ENCODE measurements at places on chromosomes 3 and 15.

DNA sequence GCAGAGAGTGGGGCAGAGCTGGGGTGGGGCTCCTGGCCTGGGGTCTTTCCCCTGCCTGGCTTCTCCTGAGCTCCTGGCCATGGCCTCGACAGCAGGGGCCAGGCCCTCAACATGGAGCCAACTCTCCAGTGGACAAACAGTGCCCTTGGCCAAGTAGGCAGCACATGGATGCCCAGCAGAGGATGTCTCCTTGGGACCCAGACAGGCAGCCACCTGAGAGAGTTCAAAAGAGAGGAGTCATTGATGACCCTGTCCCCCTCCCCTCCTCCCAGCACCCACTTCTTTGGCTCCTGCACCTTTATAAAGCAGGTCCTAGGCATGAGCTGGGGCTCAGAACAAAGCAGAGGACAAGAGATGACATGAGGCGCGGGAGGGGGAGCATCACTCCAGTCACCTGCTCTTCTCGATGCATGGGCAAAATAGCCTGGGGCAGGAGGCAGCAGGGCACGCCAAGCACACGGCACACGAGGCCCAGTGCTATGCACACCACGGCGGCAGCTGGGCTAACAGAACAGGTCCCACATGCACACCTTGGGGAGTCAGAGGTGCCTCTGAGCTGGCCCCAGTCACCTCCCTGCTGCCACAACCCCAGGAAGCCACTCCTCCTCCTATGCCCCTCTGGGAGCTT lies 27.4 kb downstream of the SHISA5 start:
- no peak for DNase-seq

DNA sequence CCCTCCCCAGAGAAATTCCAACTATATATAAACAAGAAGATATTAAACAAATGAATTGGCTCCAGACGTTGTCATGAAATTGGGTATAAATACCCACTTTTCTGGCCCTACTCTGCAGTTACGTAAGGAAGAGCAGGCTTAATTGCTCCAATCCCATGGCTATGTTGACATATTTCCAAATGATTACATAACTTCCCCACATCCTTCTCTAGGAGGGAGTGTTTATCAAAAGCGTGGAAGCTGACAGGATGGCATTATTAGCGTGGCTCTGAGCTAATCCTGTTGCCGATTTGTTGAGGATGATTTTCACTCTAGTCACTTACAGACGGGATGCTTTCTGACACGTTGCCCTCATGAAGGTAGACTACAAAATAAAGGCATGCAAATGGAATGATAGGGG lies 347.5 kb upstream of the TMCO5A start:
- DNase-seq: peak; percentile 29

GRCh38 chr3:11498646-11499045 lies 145.1 kb downstream of the VGLL4 start:
- DNase-seq: no peak

DNA sequence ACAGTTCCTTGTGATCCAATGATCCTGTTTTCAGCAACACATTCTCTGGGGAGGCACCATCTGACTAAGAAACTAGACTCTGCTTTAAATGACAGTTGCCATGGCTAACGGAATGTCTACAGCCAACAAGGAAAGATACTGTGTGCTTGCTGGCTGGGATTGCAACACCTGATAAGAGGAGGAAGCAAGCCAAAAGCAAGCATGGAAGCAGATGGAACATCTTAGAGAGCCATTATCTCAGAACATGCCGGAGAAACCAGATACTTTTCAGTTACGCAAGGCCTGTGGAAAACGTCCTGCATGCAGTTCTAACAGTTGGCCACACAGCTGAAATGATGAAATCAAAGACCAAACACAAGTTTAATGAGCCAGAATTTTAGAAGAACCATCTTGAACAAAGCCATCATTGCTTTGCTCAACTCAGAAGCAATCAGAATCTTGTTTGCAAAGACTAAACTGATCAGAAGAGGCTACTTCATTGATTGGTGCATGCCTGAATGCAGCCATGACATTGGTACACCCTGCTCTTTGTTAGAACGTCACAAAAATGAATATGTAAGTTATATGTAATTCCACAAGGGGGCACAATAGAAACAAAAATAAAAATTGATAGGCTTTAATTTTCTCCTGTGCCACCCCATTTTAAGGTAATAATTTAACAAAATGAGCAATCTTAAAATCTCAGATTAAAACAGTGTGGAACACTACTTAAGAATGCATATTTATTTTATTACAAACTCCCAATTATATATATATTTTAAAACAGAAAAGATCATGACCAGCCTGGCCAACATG lies 50.8 kb downstream of the GXYLT2 start:
- DNase-seq: peak; percentile 96

- DNase-seq: no peak
These were observed 56.0 kb downstream of the LRTM1 start for GRCh38 chr3:54871867-54872266.

- DNase-seq: no peak
These were observed 318.1 kb downstream of the FOXP1 start for GRCh38 chr3:71265365-71265915.

- no peak for DNase-seq
These were observed 10.8 kb upstream of the PDIA3 start for GRCh38 chr15:43735416-43735815.

GRCh38 chr3:143343944-143344343 lies 224.4 kb downstream of the CHST2 start:
- DNase-seq: no peak

DNA sequence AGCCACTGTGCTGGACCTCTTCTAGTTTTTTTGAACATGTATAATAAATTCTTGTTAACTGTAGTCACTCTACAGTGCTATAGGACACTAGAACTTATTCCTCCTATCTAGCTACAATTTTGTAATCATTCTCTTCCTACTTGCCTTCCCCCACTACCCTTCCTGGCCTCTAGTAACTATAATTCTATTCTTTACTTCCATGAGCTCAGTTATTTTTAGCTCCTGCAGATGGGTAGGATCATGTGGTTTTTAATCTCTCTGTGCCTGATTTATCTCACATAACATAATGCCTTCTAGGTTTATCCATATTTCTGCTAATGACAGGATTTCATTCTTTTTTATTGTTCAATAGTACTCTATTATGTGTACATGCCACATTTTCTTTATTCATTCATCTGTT lies 113.2 kb upstream of the FGF7 start:
- DNase-seq: no peak

DNA sequence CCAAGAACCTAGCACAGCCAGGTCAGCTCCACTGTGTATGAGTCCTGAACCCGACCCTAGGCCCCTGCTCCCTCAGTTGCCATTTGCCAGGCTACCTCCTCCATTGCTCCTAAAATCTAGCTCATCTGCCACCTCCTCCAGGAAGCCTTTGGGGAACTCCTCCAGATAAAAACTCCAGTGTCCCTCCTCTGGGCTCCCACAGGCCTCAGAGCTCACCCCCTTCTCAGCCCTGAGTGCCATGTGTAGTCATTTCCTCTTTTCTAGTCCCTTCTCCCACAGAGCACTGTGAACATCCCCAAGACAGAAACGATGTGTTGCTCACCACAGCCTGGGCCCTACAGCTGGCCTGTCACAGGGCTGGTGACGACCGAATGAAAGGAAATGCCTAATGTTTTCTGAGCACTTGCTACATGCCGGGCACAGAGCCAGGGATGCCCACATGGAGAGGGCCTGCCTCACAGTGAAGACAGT lies 61.0 kb downstream of the IQSEC1 start:
- DNase-seq: no peak

- no peak for DNase-seq
These were observed 1.3 kb downstream of the TRANK1 start for GRCh38 chr3:36943601-36944000.

GRCh38 chr3:43369404-43370292 lies 83.3 kb downstream of the SNRK start:
- no peak for DNase-seq

- DNase-seq: peak; percentile 52
These were observed at the start of gene USP13 for GRCh38 chr3:179652447-179653095. USP13 (plus strand) TSS chr3:179653040; CDS start chr3:179653226, 186 bp downstream.

DNA sequence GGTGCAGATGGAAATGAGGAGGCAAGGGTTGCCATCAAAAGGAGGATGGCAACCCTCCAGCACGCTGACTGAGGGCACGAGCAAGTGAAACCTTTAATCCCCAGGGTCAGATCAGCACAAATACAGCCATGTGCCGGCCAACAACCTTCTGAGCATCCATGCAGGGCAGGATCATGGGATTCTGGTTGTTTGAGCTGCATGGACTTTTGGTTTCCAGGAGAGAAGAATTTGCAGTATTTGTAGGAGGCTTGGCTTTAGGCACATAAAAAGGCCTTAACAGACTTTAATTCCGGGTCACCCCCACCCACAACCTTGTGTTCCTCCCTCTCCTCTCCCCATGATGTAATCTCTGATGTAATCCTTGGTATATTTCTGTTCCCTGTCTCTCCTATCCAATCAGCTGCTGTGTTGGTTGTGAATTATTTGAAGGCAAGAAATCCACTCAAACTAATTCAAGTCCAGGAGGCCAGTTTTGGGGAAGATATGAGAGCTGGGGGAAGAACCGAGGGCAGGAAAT lies 254.3 kb downstream of the SHQ1 start:
- no peak for DNase-seq

DNA sequence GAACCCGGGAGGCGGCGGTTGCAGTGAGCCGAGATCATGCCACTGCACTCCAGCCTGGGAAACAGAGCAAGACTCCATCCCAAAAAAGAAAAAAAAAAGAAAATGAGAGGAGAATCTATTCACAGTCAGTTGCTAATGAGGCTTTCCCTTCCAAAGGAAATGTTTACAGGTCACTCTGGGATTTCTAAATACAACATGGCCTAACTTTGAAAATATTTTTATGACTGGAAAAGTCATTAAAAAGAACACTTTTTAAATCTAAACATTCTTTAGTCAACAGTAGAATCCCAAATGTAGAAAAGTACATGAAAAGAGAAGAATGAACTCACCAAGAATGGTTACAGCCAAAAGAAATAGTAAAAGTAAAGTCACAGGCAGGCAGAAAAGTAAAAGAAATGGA lies 78.6 kb downstream of the PLD1 start:
- DNase-seq: no peak

GRCh38 chr3:128340198-128340903 lies 126.3 kb downstream of the DNAJB8 start:
- DNase-seq: no peak

GRCh38 chr3:152858170-152858800 lies 23.4 kb downstream of the P2RY1 start:
- DNase-seq: no peak

GRCh38 chr15:90539789-90540188 lies 10.1 kb downstream of the CRTC3 start:
- DNase-seq: no peak

DNA sequence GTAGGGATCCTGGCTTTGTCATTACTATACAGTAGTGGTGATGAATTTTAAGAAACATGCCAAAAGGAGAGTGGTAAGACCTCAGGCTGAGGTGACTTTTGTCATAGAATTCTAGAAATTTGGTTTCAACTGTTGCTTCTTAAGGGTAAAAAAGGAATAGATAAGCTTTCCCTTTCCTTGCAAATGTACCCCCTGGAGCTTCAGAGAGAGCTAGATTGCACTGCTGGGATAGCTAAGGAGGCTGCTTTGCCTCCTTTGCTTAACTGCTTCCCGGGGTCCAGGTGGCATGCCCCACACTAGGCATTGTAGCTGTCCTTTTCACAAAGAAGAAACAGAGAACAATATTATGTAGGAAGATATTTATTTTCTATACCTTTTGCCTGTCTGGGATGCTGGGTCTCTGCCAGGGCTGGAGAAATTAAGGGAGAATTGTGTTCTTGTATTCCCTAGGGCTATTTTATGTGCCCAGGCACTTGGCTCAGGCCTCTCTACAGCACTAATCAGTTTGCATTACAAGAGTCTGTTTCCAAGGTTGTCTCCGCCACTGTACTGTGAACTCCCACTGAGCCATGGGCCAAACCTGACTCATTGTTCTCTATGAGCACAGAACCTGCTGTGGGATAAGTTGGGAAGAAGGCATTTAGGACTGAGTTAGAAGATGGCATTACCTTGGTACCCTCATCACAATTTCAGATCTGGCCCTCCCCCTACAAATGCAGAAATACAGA lies 460.0 kb downstream of the PDCD6IP start:
- no peak for DNase-seq

- no peak for DNase-seq
These were observed 645.2 kb upstream of the EPHA6 start for GRCh38 chr3:96169111-96169766.

DNA sequence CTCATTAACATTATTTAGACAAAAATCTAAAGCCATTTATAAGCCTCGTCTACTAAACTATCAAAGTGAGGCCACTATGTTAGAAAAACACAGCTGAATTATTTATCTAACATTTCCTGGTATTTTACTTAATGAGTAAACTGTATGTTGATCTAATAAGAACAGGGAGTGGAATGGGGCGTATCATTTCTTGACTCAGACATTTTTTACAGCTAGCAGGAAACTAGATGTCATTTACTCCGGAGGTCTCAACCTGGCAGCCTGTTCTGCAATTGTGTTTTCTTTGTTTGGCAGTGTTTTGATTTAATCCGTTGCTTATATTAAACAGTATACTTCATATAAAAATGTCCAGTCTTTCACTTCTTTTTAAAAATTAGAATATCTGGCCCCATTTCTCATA lies 79.1 kb upstream of the ABI3BP start:
- no peak for DNase-seq

DNA sequence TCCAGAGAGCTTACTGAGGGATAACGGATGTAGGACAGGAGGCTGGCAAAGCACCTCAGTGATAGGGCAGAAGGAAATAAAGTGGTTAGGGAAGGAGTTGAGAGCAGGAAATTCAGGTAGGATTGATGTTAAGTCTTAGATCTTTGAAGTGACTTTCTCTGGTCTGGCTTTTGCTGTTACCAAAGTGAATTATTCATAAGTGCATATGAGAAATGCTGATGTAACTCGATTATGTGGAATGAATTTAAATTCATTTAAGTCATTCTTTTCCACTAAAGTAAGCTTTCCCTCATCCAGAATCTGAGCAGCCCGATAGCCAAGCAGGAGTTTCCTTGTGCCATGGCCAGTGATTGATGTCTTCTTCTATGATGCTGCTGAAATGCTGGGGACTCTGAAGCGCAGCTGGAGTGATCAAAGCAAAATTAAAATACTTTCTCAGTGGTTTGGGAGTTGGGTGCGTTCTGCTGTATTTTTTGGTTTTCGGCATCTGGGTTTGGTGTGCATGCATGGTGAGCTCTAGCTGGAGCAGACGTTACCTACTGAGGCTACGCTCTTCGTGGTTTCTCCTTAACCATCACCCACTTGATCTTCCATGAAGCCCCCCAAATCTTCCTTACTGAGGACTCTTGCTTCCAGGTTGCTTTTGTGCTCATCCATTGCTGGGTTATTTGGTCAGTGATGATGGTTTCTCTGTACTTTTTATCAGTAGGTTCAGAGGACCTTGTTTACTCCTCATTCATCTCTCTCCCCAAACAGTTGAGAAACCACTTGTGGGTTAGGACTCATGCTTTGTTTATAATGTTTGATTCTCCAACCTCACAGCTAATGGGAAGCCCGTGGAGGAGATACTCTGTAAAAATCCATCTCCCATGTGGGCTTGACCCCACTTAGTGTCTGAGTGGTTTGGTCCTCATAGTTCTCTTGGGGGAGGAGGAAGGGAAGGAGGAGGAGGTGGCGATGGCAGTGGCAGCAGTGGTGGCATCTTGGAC lies 72.5 kb downstream of the IGF1R start:
- DNase-seq: no peak

- no peak for DNase-seq
These were observed 49.9 kb downstream of the NMD3 start for GRCh38 chr3:161270991-161271390.

GRCh38 chr3:10551821-10552630 lies 46.6 kb upstream of the ATP2B2 start:
- no peak for DNase-seq

- no peak for DNase-seq
These were observed 51.8 kb downstream of the TAMM41 start for GRCh38 chr3:11794927-11795326.

GRCh38 chr3:156643729-156644389 lies 30.5 kb upstream of the TIPARP start:
- no peak for DNase-seq
